ENCODE measurements at places on chromosomes 4 and X.

DNA sequence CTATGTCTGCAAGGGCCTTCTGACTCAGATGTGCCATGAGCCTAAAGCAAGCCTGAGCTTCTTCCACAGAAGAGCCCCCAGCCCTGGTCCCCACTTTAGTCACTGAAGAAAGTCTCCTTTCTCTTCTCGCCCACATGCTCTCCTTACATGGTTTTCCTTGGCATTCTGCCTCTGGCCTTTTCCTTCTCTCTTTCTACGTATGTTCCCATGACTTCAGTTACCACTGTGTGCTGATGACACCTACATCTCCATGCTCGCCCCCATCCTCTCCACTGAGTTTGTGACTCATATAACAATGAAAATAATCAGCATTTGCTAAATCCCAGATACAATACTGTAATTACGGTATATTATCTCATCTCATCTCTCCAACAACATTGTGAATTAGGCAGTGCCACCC, 149.3 kb downstream of the AMMECR1 start:
- no peak for DNase-seq

DNA sequence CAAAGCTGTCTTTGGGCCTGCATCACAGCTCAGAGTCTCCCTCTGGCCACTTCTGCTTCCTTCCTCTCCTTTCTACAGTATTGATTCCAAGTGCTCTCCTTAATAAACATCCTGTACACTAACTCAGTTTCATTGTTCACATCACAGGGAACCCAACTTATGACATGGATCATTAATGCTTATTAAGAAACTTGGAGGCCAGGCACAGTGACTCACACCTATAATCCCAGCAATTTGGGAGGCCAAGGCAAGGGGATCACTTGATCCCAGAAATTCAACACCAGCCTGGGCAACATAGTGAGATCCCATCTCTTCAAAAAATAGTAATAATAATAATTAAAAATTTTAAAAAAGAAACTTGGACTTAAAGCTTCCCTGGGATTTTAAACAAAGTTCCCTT, 89.2 kb upstream of the EFHC2 start:
- no peak for DNase-seq

GRCh38 chr4:6687947-6688878, 5.5 kb upstream of the S100P start:
- no peak for DNase-seq

GRCh38 chrX:115452251-115452650, 108.7 kb upstream of the PLS3 start:
- DNase-seq: no peak

GRCh38 chr4:169418846-169419245, 148.1 kb upstream of the SH3RF1 start:
- no peak for DNase-seq

DNA sequence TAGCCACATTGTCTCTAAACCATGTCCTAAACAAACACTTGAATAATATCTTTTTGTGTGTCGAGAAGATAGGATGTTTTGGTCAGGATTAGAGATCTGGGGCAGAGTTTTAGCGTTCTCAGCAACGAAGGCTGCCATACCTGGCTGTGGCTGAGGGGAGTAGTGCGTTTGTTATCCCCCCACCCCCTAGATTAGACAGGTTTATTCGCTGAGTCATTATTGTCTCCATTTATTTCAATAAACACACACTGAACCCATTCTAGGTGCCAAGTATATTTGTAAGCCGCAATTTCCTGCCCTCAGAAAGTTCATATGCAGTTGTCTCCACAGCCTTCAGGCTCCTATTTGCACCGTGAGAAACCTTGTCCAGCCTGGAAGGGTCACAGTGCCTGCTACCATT, 1684.8 kb upstream of the TENM3 start:
- DNase-seq: no peak

- DNase-seq: no peak
Measured at GRCh38 chr4:7280926-7281690, 88.8 kb downstream of the SORCS2 start.

- DNase-seq: no peak
Measured at GRCh38 chr4:40185830-40186664, 10.8 kb upstream of the RHOH start.

- no peak for DNase-seq
Measured at GRCh38 chr4:4856071-4857000, 3.1 kb upstream of the MSX1 start.

DNA sequence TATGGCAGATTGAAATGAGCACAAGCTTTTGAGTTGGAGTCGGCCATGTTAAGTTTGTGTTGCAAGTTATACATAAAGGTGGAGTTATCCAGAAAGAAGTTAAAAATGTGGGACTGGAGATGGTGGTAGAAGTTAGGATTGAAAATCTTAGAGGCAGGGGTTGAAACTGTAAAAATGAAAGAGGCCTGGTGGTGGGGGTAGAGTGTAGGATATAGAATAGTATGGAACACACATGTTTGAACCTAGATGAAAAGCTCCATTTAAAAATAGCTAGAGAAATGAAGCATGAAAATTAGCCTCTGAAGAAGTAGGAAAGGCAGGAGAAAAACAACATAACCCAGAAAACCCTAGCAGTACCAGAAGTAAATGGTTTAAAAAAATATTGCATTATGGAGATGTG, 131.8 kb upstream of the ENPEP start:
- no peak for DNase-seq

GRCh38 chr4:52037689-52038102, 403 bp downstream of the SGCB start:
- DNase-seq: no peak

GRCh38 chr4:36651253-36651652, 369.8 kb downstream of the DTHD1 start:
- no peak for DNase-seq

DNA sequence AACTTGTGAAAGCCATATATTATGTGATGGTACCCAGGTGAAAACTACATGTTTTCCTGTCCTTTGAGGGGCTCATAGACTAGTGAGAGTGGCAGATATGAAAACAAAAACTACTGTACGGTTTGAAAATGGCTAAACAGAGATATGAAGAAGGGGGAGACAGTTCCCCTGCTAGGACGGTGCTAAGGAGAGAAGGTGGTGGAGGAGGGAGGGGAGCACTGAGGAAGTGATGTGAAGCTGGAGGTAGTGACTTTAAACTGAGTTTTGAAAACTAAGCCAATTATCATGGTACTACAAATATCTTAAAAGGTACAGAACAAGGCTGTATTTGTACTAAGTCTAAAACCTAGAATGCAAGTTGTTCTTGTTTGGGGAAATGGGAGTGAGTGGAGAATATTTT, 188.3 kb downstream of the ENOX2 start:
- DNase-seq: no peak

GRCh38 chr4:97330917-97331316, 812.4 kb downstream of the STPG2 start:
- no peak for DNase-seq

DNA sequence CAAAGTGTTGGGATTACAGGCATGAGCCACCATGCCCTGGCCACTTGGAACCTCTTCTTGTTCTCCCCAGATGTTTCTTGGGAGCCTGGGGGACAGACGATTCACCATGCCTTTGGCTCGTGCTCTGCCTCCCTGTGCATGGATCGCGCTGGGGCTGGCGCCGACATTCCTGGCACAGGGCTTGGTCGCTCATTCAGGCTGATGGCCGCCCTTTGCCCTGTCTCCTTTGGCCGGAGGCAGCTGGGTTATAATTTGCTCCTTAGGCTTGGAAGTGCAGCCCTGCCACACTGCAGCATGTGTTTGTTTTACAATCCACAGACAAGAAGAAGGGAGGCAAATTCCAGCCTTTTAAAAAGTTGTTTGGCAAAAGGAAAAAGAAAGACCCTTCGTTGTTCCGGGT, 115.3 kb downstream of the AASDH start:
- no peak for DNase-seq

DNA sequence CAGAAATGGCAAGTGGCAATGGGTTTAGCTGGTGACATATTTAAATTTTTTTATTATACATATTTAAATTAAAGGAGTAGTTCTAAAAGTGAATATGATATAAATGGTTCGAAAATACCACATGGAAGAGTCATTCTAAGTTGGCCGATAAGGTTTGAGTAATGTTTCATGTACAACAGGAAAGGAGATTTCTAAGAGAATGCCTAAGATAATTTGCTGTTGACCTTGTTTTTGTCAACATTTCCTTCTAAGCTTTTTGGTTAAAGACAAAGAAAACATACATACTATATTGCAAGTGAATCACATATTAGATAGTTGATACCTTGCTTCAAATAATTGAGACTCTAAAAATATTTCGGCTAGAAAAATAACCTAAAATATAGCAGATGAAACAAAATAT, 526.6 kb upstream of the SLIT2 start:
- DNase-seq: no peak

- DNase-seq: no peak
Measured at GRCh38 chr4:86972997-86973396, 38.2 kb downstream of the AFF1 start.

GRCh38 chr4:83071116-83071515, 36.1 kb downstream of the COPS4 start:
- DNase-seq: no peak

- no peak for DNase-seq
Measured at GRCh38 chrX:22220941-22221340, 51.8 kb upstream of the CBLL2 start.

DNA sequence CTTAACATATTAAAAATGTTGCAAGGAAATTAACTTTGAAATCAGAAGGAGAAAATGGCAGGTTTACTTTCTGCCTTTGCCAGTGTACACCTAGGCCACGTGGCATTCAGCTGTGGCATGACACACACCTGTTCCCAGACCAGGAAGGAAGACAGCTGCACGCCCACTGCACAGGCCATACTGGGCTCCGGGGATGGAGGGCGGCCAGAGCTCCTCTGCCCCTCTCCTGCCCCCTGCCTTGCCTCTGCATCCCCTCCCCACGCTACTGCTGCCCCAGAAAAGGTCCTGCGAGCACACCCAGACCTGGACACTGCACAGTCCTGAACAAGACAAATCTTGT, 68.4 kb downstream of the GATB start:
- DNase-seq: no peak

GRCh38 chr4:38717604-38718003, 53.6 kb downstream of the KLF3 start:
- no peak for DNase-seq

GRCh38 chr4:186234367-186234766, 7.1 kb downstream of the KLKB1 start:
- no peak for DNase-seq

- DNase-seq: no peak
Measured at GRCh38 chr4:164828955-164829354, 48.0 kb upstream of the APELA start.

DNA sequence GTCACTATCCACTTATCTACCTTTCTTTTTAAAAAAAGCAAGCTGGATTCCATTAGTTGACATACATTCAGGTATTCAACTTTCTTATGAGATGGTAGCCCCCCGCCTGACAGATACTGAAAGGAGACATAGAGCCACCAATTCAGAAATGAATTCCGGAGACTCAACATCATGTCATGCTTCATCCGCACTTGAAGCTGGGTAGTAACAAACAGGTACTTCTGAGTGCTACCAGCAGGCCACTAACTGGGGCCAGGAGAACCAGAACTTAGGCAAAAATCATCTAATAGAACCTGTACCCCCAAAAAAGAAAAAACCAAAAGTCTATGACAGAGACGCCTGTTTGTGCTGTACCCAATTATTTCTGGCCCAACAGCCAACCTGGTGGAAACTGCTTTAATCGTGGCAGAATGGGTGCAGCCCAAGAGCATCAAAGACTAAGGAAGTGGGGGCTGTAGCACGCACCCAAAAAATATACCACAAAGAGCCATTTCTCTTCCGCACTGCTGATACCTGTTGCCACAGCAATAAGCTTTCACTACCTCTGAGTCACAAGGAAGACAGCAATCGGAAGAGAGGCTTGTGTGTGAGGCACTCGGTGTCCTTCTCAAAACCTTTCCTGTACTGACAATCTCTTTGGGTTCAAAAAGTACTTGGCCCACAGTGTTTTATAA, 84.8 kb downstream of the AFAP1 start:
- DNase-seq: peak; percentile 39

DNA sequence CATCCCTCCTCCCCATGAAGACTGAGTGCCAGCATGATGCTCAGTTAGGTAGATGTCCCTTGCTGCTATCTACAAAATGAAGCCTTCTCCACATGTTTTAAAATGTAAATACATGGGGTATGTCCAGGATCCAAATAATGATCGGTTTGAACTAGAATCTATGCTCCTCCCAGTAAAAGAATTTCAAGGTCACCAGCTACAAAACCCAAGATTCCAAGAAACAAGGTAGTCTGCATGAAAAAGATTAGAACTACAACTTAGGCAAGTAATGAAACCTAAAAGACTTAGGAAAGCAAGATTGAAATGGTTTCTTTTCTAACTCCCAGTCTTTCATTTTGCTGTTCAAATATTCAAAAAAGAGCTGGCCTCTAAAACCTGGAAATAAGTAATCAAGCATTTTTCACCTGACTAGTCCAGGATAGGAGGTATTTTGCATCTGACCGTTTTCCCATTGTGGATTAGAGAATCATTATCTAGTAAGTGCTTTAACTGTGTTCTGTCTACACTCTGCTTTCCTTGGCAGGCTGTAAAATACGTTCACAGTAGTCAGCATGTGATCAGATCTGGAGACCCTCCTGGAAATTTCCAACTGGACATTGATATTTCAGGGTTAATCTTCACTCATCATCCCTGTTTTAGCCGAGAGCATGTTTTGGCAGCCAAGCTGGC, 57.4 kb downstream of the CC2D2A start:
- DNase-seq: no peak

DNA sequence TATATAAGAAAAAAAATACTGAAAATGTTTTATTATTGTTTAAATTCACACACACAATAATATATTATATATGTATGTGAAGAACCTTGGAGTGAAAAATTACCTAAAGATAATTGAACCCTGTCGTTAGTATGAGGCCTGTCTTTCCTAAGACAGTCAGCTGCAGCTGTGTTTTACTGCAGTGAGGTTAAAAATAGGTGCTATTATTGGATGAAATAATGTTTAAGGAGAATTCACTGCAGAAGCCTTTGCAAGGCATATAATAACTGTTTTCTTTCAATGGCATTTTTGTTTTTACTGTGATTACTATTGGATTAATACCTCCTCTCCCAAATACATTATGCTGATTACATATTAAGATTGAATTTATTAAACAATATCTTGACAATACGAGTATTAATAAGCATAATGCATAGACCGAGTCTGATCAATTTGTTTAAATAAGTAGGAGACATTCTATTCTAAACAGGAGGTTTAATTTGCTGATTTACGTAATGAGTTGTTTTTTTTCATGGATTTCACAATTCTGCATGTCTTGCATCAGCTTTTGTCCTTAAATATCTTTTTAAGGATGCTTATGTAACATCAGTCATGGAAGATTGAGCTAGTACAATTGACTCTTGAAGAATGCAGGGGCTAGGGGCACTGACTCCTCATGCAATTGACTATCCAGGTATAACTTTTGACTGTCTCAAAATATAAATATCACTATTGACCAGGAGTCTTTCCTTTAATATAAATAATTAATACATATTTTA, 1181.1 kb upstream of the PCDH7 start:
- no peak for DNase-seq

- DNase-seq: no peak
Measured at GRCh38 chrX:20227116-20227515, 39.6 kb downstream of the RPS6KA3 start.

- DNase-seq: no peak
Measured at GRCh38 chrX:115592997-115593734, 32.2 kb downstream of the PLS3 start.

GRCh38 chr4:78945651-78946179, 6.5 kb upstream of the PAQR3 start:
- no peak for DNase-seq
